ENCODE measurements at places on chromosomes 5 and 9.

- no peaks in the 10 kb centered on the region for H3K27me3 ChIP-seq
- no peaks in the 10 kb centered on the region for H3K36me3 ChIP-seq
- H3K4me3 ChIP-seq, result no peak overlapping the region
- DNase-seq, result no peak
Measured at GRCh38 chr5:55039843-55040242, 15.8 kb downstream of the GZMK start.

GRCh38 chr5:142924135-142924883 lies 154.1 kb downstream of the ARHGAP26 start:
- DNase-seq, result no peak
- H3K4me3 ChIP-seq, result no peak overlapping the region
- H3K36me3 ChIP-seq, result no peaks in the 10 kb centered on the region

DNA sequence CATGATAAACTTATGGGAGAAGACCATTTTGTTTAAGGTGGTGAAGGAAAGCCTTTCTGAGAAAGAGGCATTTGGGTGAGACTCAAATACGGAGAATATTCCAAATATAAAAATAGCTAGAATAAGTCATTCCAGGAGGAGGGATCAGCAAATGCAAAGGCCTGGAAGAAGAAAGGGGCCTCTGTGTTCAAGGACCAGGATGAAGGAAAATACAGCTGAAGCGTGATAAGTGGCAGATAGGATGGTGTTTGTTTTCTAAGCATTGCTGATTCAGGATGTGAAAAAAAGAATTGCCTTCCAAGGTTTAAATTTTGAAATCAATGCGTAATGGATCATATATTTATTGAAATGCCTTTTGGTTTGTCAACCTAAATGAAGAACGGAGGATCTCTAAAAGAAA lies 59.4 kb upstream of the CAST start:
- H3K4me1 ChIP-seq, result no peaks in the 10 kb centered on the region
- H3K4me3 ChIP-seq, result no peak overlapping the region
- H3K36me3 ChIP-seq, result no peaks in the 10 kb centered on the region
- no peak overlapping the region for H3K27ac ChIP-seq
- H3K27me3 ChIP-seq, result no peaks in the 10 kb centered on the region

GRCh38 chr5:59640411-59640810 lies 253.1 kb downstream of the PDE4D start:
- no peaks in the 10 kb centered on the region for H3K27me3 ChIP-seq
- H3K4me3 ChIP-seq, result no peak overlapping the region
- H3K36me3 ChIP-seq, result no peaks in the 10 kb centered on the region
- H3K27ac ChIP-seq, result no peak overlapping the region
- no peaks in the 10 kb centered on the region for H3K4me1 ChIP-seq
